Right lung (tissue), 10 donors: ENCODE measurements at places on chromosomes 3 and 15.

DNA sequence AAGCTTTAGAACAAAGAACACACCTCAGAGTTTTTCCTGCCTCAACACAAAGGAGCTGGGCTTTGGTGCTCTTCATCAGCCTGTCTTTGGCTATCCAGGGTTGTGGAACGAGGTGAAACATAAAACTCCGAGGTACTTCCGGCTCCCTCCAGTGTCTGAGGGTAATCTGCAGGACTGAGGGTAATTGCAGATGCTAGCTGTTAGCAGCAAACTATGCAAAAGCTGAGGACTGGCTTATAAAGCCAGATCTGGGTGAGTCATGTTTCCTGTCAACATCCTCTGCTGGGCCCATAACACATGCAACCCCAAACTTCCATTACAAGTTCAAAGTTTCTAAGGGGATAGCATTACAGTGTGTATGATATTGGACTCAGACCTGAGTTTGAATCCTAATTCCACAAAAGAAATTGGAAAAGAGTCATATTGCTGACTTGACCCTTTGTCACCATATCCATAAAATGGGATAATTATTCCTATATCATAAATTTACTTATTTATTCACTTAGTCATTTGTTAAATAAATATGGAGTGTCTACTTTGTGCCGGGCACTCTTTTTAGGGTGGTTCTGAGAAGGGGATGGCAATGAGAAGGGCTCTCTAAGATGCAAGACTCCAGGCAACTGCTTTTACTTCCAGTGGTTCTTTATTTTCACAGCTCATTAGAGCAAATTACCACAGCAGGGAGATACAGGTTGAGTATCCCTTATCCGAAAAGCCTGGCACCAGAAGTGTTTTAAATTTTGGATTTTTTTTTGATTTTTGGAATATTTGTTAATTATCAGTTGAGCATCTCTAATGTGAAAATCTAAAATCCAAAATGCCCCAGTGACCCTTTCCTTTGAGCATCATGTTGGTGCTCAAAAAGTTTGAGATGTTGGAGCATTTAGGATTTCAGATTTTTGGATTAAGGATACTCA lies 9.5 kb upstream of the TRIM69 start:
- peak; percentile 23 for DNase-seq

GRCh38 chr3:100744671-100745070 lies 35.4 kb downstream of the TFG start:
- DNase-seq, result no peak

DNA sequence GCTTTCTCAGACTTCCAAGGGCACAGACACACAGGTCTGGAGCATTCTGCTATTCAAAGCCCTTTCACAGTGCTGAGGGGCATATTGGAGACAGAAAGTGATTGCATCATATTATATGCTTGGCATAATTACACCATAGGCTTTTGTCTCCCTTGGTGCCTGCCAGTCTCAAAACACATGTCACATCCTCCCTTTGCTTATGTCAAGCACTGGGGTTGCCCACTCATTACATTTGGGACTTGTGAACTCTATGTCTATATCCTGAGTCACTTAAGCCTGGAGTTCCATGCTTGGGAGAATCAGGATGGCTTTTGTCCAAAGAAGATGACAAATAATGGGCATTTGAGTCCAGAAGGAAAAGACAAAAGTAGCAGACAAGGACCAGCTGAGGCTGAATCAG lies 12.3 kb upstream of the PDZRN3 start:
- DNase-seq, result no peak

DNA sequence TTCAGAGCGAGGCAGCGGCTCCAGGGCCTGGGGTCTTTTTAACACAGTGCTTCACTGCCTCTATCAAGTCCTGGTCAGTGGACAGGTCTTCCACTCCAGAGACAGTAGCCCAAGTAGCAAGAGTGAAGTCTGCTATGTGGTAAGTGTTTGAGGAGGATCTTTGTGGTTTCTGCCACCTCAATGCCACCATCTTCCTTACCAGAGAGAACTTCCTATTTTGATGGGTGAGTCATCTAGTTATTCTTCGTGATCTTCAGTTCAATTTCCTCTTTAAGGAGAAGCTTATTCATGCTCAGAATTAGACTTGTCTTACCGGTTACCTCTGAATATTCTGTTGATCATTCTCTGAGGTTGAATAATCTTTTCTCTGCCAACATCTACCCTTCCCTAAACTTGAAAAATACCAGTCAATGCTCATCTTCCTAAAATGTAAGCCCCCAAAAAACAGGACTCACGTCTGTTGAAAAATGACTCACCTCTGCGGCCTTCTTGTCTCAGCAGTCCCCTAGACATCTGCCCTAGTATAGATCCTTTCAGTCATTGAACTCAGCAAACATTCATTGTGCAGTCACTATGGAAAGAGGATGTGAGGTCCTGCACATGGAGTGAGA lies 32.2 kb upstream of the BCL6 start:
- no peak for DNase-seq
